ENCODE measurements at places on chromosomes 1 and 21.
A peak's percentile ranks its signal among the peaks of the same experiment; 100 is the strongest.

DNA sequence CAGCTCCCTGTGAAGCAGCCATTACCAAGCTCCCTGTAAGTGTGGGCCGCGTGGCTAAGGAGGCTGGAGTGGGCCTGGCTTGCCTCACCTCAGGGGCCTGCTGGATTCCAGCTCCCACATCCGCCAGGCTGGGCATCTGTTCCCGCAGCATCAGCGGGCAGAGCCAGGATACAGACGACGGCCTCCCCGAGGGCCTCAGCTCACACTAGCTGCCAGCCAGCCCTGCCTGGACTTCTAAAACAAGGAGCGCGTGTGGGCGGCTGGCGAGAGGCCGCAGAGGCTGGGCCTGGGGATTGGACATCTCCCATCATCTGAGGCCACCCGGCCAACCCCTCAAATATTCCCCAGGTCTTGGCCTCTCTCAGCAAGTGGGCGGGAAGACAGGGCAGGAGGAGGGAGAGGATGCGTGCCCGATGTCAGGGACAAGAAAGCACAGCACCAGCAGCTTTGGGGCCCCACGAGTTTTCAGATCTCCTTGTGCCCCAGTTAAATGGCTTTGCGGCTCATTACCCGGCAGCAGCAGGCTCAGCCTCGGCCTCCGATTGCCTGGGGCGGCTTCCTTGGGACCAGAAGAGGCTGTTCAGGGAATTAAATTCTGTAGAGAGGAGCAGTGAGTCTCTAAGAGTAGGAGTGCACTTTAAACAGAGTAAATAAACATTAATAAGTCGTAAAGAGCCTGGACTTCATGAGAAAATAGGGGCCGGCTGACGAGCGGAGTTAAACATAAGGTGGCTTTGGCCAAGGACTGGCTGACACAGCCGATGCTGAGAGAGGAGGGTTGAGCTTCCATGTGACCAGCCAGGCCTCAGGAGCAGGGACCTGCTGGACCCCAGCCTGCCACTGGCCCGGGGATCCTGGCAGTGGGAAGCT is 208.9 kb upstream of the C1orf174 start:
- no peak for DNase-seq

DNA sequence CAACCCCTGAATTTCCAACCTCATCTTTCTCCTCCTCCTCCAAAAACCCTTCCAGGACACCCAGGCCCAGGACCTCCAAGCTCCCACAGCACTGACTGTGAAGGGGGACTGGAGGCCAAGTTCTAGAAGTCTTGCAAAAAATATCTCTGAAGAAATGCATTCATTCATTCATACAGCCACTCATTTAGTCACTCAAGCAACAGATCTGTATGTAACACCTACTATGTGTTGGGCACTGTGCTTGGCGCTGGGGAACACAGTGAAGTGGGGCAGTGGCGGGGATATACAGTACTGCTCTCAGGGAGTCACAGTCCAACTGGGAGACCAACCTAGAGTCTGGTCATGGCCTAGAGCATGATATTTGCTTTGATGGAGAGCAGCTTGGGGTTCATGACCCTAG is 15.3 kb upstream of the TNFRSF1B start:
- no peak for DNase-seq

- no peak for DNase-seq
Observed at GRCh38 chr21:42562816-42563215, 49.2 kb downstream of the SLC37A1 start.

GRCh38 chr1:204149635-204150565 is 1.9 kb downstream of the ETNK2 start:
- DNase-seq: no peak

- no peak for DNase-seq
Observed at GRCh38 chr1:79603843-79604242, 597.3 kb upstream of the ADGRL4 start.

DNA sequence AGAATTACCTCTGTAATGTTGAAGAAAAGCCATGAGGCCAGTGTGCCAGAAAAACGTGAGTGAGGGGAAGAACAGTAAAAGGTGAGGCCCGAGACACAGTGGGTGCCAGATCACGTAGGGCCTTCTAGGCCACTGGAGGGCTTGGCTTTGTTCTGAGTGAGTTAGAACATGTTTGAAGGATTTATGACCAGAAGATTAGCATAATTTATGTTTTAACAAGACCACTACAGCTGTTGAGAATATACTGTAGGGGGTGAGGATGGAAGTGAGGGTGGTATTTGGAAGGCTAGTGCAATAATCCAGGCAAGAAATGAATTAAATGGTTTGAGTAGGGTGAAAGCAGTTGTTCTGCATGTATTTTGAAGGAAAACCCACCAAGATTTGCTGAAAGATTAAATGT is 56.3 kb downstream of the LRRC8C start:
- no peak for DNase-seq

GRCh38 chr1:54404939-54405897 is 976 bp downstream of the SSBP3 start:
- no peak for DNase-seq

DNA sequence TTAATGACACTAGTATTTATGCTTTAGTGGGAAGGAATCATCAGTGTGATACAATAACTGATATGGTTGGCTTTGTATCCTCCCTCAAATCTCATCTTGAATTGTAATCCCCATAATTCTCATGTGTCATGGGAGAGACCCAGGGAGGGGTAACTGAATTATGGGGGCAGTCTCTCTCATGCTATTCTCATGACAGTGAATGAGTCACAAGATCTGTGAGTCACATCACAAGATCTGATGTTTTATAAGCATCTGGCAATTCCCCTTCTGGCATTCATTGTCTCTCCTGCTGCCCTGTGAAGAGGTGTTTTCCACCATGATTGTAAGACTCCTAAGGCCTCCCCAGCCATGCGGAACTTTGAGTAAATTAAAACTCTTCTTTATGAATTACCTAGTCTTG is 1760.3 kb downstream of the NCAM2 start:
- DNase-seq: peak; percentile 4

DNA sequence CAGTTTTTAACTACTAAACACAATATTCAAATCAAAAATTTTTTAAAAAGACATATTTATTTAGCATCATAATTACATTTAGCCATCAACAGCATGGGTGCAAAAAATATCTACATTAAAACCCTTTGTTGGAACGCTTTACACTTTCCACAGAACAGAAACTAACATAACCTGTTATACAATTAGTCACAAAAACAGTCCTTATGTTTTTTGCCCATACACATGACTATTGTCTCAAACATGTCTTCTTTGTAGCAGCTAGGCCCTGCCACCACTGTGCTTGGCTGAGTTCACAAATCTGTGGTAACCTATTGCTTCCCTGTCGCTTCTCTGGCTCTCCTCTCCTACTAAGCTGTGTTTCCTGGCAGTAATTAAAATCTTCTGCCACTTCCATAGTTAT is 1350.0 kb upstream of the ADGRL2 start:
- no peak for DNase-seq

- DNase-seq: no peak
Observed at GRCh38 chr1:164564378-164564777, 5.4 kb downstream of the PBX1 start.

DNA sequence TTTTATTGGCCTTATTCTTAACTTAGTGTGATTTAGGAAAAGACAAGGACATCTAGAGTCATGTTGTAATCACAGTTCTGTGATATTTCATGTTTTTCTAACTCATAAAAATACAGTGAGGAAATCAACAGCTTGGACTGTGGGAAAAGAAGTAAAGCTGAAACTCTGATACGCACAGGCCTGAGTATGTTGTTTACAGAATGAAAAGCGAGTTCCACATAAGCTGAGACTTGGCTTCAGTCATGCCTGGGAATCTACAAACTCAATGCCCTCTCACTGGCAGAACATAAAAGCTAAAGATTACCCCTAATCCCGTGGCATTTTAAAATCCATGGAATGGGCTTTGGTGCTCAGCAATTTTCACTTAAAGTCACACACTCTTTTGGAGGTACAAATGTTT is 23.6 kb upstream of the ATP5PO start:
- DNase-seq: no peak

DNA sequence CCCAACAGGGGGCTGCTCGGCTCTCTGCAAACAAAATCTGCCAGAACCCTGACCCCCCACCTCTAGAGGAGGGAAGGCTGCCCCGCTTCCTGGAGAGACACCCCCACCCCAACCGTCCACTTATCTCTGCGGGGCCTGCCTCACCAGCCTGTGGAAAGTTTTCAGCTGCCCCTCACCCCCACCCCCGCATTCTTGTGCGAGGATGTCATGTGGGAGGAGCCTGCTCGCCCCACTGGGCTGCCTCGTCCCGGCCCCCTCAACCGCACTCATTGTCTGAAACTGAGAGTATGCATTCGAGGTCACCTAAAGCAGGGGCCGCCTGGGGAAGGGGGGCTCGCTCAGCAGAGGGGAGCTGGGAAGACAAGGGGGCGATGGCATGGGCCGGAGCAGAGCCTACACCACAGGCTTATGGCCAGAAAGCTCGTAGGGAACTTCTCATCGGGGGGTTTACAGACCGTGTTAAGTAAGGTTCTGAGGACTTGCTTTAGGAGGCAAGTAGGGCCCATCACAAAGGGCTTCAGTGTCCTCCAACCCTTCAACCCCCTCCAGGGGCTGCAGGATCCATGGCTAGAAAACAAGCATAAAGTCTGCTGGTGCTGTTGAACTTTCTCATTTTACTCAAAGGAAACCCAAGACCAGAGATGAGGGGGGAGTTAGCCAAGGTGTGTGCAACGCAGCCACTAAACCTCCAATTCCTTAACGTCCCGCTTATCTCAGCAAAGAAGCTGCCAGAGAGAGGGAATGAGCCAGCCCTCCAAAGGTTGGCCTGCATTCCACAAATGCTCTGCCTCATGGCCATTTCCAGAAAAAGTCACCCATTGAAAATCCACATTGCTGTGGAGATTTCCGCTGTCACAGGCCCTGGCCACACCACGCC is 9.4 kb downstream of the EPHA2 start:
- peak; percentile 93 for DNase-seq

- peak; percentile 46 for DNase-seq
Observed at GRCh38 chr1:93304716-93305138, 41.0 kb upstream of the DR1 start.

- no peak for DNase-seq
Observed at GRCh38 chr1:207831517-207832327, 79.2 kb downstream of the CD34 start.

DNA sequence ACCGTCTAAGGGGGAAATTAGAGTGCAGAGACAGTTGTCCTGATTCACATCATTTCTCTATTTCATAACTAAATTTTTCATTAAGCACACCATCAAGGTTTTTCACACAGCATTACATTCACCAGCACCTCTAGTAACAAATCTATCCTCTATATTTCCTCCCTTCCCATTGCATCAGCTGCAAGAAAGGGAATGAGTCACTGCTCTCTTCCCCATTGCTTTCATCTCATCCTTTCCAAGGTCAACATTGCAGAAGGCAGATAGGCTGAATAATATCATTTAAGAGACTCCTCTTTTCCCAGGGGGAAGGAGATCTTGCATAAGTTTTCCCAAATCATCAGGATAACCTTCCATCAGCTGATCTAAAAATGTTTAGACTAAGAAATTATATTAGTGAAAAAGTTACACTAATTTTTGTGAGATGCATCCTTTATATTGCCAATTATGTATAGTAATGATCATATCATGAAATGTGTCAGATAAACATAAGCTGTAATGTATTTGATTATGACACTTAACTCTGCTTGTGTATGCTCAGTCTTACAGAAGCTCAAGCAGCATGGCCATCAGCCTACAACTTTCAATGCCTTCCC is 4.3 kb downstream of the INTS7 start:
- DNase-seq: peak; percentile 38

DNA sequence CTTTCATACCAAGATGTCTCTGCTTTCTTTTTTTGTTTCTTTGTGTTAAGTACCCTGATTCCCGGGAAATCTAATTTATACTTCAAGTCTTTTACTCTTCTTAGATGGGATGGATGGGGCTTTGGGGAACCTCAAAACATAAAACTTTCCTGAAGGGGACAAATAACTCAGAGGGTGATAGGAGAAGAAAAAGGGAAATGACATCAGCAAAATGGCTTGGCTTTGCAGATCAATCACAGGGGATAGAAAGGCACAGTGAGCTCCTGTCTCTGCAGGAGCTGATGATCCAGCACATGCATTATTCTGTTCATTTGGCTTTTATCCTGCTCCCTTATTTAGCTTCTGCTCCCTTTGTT is 1.4 kb upstream of the CA14 start:
- DNase-seq: no peak

DNA sequence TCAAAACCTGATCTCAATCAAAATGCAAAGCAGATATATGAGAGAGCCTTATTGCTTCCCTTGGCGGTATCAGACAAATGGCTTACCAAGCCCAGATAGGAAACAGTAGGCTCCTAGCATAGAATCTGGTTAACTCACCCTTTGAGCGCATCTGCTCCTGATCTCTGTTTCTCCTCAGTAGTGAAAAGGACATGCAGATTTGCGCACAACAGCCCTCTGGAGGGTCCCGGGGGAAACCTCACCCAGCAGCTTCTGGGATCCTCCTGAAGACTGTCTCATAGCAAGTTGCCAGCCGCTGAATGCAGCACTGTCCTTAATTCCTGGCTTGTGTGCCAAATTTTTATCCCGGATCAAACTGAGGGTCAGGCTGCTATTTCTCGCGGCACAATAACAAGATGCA is 192.2 kb downstream of the FASLG start:
- DNase-seq: no peak

DNA sequence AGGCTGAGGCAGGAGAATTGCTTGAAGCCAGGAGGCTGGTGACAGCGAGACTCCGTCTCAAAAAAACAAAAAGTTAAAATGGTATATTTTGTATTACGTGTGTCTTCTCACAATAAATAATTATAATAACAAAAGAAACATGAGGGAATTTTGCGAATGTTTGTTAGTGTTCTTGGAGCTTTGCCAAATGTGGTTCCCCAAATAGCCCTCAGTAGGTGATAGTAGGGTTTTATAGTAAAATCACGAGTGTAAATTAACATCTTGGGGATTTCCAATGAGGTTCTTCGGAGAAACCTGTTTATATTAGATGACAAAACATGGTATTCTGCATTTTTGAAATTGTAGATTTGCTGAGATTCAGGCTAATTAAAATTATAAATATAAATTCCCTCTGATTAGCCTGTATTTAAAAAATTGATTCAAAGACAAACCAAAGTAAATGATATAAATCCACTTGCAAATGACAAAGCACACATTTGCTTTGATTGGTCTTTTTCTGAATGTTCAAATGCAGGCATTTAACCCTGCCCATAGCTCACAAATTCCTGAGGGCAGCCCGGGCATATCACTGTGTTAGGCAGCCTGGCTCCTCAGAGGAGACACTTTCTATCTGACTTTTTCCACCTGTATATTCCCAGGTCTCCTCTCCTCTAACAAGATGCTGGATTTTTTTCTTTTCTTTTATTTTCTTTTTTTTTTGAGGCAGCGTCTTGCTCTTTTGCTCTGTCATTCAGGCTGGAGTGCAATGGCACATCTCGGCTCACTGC is 50.3 kb upstream of the TSNAX start:
- DNase-seq: no peak

DNA sequence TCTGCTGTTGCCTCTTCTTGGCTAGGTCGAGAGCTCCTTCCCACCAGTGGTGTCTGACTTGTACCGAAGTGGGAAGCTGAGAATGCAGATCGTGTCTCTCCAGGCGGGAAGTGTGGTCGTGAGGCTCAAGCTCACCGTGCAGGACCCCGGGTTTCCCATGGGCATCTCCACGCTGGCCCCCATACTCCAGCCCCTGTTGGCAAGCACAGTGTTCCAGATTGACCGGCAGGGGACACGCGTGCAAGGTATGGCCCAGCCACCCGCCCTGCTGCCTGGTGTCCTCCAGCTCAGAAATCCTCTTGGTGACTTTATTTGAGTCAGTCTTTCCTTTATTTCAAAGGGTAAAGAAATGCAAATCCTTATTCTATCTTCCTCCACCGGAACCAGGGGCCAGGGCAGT is 32.7 kb downstream of the UMODL1 start:
- no peak for DNase-seq

- DNase-seq: peak; percentile 73
Observed at GRCh38 chr1:151846062-151846568, 6.5 kb upstream of the C2CD4D start.

- no peak for DNase-seq
Observed at GRCh38 chr21:17526776-17527175, 13.9 kb downstream of the CXADR start.
